Activated naive CD4-positive, alpha-beta T cell (primary cell): ENCODE measurements at places on chromosomes 16 and 17.

DNA sequence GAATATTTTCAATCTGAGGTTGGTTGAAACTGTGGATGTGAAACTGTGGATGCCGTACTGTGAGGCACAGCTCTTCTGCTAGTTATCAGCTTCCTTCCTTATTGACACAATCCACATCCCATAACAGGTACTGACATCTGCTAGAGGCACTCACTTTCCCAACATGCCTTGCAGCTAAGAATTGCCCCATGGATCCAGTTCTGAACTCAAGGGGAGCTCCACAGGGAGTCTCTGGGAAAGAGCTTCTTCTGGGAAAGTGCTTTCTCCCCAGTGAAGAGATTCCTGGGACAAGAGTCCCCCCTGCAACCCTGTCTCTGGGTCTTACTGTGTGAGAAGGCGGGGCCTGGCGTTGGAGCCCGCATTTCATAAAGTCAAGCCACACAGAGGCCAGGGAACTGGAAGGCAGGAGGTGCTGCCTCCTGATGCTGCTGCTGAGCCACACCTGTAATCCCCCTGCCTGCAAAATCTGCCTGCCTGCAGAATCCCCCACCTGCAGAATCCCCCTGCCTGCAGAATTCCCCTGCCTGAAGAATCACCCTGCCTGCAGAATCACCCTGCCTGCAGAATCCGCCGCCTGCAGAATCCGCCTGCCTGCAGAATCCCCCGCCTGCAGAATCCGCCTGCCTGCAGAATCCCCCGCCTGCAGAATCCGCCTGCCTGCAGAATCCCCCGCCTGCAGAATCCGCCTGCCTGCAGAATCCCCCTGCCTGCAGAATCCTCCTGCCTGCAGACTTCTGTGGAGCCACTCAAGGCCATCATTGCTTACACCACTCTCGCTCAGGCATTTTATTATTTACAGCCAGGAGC lies 305.4 kb downstream of the FOXL1 start:
- DNase-seq, result no peak

GRCh38 chr17:48596735-48597527 lies 3.4 kb upstream of the HOXB5 start:
- no peak for DNase-seq

GRCh38 chr17:39393736-39394135 lies 7.7 kb downstream of the FBXL20 start:
- no peak for DNase-seq

DNA sequence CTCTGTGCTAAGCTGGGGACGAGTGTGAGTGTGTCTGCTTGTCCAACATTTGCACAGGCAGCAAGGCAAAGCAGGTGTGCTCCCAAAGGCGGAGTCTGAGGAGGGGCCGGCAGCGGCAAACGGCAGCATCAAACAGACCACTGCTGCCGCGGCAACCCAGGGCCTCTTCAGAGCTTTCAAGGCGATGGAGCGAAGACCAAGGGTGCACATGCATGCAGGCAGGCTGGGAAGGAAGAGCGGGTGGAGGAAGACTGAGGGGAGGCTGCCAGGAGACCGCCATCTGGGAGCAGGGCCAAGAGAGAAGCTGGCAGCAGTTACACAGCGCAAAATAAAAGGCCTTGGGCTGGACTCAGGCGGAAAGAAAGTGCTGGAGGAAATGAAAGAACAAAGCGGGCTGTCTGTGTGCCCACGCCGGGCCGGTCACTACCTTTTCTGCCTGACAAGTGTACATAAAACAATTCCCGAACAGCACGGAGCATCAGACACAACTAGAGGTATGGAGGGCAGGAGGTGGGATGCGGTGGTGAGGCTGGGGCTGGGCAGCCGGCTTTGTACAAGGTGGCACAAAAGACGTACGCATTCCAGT lies 8.5 kb downstream of the TIMM22 start:
- no peak for DNase-seq

DNA sequence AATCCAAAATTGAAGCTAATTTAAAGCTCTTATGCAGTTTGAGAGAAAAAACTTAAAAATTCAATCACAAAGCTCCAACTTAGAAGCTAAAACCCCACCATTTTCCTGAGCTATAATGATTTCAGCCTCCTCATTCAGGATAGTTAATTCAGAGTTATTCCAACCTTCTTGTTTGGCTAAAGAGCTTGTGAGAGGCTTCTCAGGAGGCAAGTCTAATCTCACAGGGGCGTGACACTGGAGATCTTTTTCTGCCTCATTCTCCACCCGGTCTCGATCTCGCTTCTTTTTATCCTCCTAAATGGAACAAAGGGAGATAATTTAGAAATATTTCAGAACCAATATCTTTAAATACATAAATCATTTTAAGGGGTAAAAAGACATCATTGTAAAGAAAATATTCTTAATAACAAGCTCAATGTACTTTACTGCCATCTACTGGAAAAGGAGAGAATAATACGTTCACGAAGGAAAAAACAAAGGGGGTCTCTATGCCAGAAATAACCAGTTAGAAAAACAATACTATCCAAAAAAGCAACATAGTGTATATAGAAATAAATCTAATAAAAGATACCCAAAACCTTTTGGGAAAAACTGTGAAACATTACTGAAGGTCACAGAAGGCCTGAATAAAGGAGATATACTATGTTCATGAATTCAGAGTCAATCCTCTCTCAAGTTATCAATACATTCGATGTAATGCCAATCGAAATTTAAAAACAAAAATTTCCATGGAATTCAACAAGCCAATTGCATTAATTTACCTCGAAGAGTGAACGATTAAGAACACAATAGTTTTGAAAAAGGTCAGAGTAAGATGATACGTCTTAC lies 13.9 kb downstream of the BRD7 start:
- DNase-seq, result no peak

GRCh38 chr16:68792465-68793324 lies 50.6 kb upstream of the TANGO6 start:
- DNase-seq, result no peak

DNA sequence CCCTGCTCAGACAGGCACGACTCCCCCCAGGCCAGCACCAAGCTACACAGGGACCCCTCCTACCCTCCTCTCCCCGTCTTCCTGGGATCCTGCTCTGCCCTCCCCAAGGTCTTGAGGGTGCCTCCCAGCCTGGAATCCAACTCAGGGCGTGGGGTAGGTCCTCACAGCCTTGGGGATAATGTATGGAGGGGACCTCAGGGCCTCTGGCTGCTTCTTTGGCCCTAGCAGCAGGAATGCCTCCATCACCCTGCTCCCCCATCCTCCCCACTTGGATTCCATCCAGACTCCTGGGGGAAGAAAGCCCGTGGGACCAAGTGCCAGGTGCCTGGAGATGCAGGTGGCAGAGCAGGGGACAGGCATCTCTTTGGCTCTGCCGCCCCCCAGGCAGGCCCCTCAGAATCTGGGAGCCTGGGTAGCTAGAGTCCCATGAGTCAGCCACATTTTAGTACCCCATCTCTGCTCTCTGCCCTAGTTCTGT lies 10.7 kb upstream of the STAC2 start:
- no peak for DNase-seq
